NCI-H2081 (cell line): ENCODE measurements at places on chromosomes 1 and 21.
A peak's percentile ranks its signal among the peaks of the same experiment; 100 is the strongest.

GRCh38 chr1:9494936-9495758 lies 44.1 kb upstream of the SLC25A33 start:
- peak; percentile 72 for DNase-seq

GRCh38 chr1:161367684-161368400 lies at the start of gene CFAP126:
TSS of gene CFAP126 (minus strand) at chr1:161367876. CDS start at chr1:161367868, 8 bp downstream.
- peak; percentile 78 for DNase-seq

DNA sequence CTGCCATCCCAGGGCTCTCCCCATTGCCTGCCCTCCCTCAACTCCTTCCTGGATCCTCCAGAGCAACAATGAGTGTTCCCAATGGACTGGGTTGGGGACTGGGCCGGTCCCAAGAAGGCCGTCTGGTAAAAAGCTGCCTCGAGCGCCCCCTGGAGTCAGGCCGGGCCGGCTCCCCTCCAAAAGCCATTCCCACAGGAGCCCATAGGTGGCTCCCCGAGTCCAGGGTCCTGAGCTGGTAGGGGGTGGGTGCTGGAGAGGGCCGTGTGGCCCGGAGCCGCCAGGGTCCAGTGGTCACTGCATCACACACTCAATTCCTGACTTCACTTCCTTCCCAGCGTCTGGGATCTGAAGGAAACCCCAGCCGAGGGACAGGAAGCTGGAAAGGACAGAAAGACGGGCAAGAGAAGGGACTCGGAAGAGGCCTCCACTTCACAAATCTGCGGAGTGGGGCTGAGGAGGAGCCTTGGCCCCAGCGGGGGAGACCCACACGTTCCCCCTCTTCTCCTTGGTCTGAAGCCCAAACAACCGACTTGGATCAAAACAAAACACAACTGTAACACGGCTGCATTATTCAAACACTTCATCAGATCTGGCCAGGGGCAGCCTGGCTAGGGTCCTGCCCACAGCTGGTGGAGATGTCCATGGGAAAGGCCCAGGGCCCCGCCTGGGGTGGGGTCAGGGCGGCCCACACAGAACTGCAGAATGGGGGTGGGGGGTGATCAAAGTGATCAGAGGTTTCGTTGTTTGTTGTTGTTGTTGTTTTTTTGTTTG lies 10.9 kb upstream of the ALDH4A1 start:
- peak; percentile 31 for DNase-seq

DNA sequence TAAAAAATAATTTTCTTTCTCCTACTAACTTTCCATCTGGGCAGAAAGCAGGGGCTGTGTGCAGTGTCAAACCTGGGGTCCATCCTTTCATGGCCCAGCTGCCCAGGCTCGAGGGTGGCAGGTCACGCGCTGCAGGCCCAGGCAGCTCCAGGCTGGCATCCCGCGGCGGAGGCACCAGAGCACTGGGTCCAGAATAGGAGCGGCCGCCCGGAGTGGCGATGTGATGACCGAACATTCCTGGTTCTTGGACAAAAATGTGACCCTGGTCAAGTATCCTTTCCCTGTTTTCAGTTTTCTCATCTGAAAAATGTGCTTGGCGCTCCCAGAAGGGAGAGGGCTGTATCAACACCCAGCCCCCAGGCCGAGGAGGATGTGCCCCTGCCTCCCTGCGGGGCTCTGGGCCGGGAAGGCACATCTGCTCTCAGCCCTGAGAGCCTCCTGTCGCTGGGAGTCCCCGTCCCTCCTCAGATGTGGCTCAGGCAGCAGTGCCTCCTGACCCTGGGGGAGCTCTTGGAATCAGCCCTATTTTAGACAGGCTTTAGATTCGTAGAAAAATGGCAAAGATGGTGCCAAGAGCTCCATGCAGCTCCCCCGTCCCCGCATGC lies 29.3 kb downstream of the SLX9 start:
- no peak for DNase-seq
